ENCODE measurements at places on chromosomes 4 and X.

GRCh38 chr4:103934178-103934789 is 214.5 kb upstream of the TACR3 start:
- H3K4me3 ChIP-seq = no peak overlapping the region
- no peak overlapping the region for H3K27ac ChIP-seq
- DNase-seq = peak; percentile 59

- H3K4me1 ChIP-seq = peaks cover 15% of the 10 kb centered on the region
- no peaks in the 10 kb centered on the region for H3K27me3 ChIP-seq
- H3K27ac ChIP-seq = no peak overlapping the region
- no peak for DNase-seq
Observed at GRCh38 chr4:83862471-83862870, 326.6 kb downstream of the GPAT3 start.

GRCh38 chrX:22758807-22759481 is 240.8 kb upstream of the DDX53 start:
- no peak for DNase-seq
- H3K27me3 ChIP-seq = no peaks in the 10 kb centered on the region
- H3K36me3 ChIP-seq = no peaks in the 10 kb centered on the region
- no peaks in the 10 kb centered on the region for H3K4me1 ChIP-seq

GRCh38 chr4:14452764-14453163 is 549.5 kb upstream of the CPEB2 start:
- no peaks in the 10 kb centered on the region for H3K4me1 ChIP-seq
- no peak overlapping the region for H3K27ac ChIP-seq
- H3K27me3 ChIP-seq = no peaks in the 10 kb centered on the region
- no peaks in the 10 kb centered on the region for H3K36me3 ChIP-seq

DNA sequence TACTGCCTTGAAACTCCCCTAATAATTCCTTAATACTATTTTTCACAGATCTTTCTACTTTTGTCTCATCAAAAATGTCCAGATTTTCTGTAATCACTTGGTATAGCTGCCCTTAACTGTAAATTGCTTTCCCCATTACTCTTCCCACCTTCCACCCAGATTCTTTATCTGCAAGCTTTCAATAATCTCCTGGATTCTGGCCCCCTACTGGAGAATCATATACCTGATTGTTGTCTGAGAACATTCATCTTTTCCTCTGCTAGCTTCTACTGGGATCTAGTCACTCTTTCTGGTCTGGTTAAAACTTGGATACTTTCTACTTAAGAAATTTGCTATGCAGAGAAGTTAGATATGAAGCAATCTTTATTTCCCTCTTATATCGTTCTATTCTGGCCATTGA is 552.6 kb downstream of the PCDH19 start:
- no peak for DNase-seq
- H3K4me1 ChIP-seq = no peaks in the 10 kb centered on the region
- no peaks in the 10 kb centered on the region for H3K27me3 ChIP-seq
- H3K36me3 ChIP-seq = no peaks in the 10 kb centered on the region
- no peak overlapping the region for H3K27ac ChIP-seq
- no peak overlapping the region for H3K4me3 ChIP-seq

DNA sequence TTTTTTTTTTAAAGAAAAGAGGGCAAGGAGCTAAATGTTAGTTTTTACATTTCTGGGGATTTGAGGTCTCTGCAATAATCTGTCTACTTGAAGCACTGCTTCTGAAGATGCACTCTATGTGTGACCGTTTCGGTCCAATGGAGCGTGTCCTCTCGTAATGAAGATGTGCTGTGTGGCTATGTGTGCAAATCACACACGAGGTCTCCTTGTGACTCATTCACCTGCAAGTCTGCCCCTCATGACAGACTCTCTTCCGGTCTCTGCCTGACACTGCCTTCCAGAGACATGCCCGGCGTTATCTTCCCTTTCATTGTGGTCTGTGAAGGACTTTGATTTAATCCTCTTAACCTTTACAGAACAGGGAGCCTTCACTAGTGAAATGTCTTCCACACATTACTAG is 84.3 kb downstream of the TRAM1L1 start:
- DNase-seq = no peak
- H3K27me3 ChIP-seq = no peaks in the 10 kb centered on the region
- H3K4me3 ChIP-seq = no peak overlapping the region
- no peaks in the 10 kb centered on the region for H3K36me3 ChIP-seq
- no peak overlapping the region for H3K27ac ChIP-seq

GRCh38 chr4:10011885-10012284 is 9.4 kb downstream of the SLC2A9 start:
- no peak overlapping the region for H3K27ac ChIP-seq
- no peak overlapping the region for H3K4me3 ChIP-seq
- no peaks in the 10 kb centered on the region for H3K36me3 ChIP-seq

DNA sequence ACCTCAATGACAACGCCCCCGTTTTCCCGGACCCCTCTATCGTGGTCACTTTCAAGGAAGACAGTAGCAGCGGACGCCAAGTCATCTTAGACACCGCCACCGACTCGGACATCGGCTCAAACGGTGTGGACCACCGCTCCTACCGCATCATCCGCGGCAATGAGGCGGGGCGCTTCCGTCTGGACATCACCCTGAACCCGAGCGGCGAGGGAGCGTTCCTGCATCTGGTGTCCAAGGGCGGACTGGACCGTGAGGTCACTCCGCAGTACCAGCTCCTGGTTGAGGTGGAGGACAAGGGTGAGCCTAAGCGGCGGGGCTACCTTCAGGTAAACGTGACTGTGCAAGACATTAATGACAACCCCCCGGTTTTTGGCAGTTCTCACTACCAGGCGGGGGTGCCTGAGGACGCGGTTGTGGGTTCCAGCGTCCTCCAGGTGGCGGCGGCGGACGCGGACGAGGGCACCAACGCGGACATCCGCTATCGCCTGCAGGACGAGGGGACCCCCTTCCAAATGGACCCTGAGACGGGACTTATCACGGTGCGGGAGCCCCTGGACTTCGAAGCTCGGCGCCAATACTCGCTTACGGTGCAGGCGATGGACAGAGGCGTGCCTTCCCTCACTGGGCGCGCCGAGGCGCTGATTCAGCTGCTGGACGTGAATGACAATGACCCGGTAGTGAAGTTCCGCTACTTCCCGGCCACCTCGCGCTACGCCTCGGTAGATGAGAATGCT is 2.2 kb downstream of the FAT4 start:
- peak overlapping the region; percentile 92 for H3K4me3 ChIP-seq
- no peaks in the 10 kb centered on the region for H3K27me3 ChIP-seq
- peaks cover 42% of the 10 kb centered on the region for H3K4me1 ChIP-seq
- no peak overlapping the region for H3K27ac ChIP-seq

GRCh38 chr4:92112805-92113204 is 191.0 kb upstream of the GRID2 start:
- no peak for DNase-seq
- no peaks in the 10 kb centered on the region for H3K36me3 ChIP-seq
- H3K4me1 ChIP-seq = no peaks in the 10 kb centered on the region
- no peak overlapping the region for H3K4me3 ChIP-seq

DNA sequence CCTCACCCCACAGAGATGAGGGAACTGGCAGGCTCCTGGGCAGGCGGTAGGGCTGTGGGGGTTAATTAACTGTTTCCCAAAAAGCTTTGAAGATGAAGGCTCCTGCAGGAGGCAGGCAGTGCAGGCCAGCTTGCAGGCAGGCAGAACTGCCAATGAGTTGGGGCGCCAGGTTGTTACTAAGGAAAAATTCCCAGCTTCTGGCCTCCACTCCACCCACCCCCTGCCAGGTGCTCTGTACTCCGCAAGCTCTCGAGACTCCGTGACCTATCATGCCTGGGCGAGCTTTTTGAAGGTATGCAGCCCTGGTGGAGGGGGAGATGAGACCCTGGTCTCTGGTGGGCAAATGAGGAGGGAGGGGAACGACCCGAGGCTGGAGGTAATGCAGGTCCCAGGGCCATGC is 41.8 kb downstream of the PJA1 start:
- H3K36me3 ChIP-seq = no peaks in the 10 kb centered on the region
- H3K4me3 ChIP-seq = no peak overlapping the region
- DNase-seq = no peak
- no peaks in the 10 kb centered on the region for H3K27me3 ChIP-seq

DNA sequence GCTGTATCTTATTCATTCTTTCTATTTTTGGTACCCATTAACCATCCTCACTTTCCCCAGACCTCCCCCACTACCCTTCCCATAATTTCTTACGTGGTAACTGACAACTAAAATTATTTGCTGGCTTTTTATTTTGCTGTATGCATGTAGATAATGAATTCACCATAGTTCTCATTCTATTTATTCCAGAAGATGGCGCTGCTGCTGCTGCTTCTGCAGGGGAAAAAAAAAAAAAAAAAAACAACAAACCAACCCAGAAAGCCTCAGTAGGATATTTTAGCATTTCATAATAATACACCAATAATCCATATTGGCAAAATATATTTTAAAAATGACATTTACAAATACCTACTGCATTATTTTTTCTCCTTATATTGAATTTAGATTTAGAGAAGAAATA is 416.6 kb upstream of the MAGEB18 start:
- H3K4me1 ChIP-seq = no peaks in the 10 kb centered on the region
- no peak overlapping the region for H3K4me3 ChIP-seq
- H3K27me3 ChIP-seq = no peaks in the 10 kb centered on the region
- H3K36me3 ChIP-seq = no peaks in the 10 kb centered on the region
- H3K27ac ChIP-seq = no peak overlapping the region

DNA sequence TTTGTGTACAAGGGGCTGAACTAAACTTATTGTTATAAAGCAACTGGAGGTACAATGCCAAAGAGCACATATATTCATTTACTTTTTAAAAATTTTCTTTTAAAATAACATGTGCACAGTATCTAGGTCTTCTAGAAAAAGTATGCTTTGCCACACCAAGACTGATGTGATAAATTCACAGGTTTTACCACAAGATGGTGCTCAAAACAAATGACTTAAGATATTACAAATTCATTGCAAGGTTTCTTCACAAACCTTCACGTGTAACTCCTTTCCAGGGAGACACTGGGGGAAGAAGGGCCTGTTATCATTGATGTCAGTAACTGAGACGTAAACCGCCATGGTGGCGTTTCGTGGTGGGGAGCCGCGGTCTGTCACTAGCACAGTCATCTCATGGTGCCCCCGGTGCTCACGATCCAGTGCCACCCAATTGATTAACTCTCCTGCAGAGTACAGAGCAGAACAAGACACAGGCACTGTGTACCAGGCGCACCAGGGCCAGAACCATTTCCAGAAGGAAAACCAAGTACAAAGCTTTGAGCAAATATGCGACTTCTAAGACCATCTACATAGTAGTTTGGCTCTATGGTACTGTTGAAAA is 162.2 kb downstream of the DCHS2 start:
- peak overlapping the region; percentile 22 for H3K27ac ChIP-seq
- H3K27me3 ChIP-seq = peaks cover 11% of the 10 kb centered on the region
- peaks cover 11% of the 10 kb centered on the region for H3K4me1 ChIP-seq
- H3K36me3 ChIP-seq = no peaks in the 10 kb centered on the region
- H3K4me3 ChIP-seq = no peak overlapping the region

GRCh38 chrX:114985967-114986592 is 31.3 kb downstream of the IL13RA2 start:
- no peaks in the 10 kb centered on the region for H3K4me1 ChIP-seq
- no peak for DNase-seq
- no peak overlapping the region for H3K4me3 ChIP-seq

DNA sequence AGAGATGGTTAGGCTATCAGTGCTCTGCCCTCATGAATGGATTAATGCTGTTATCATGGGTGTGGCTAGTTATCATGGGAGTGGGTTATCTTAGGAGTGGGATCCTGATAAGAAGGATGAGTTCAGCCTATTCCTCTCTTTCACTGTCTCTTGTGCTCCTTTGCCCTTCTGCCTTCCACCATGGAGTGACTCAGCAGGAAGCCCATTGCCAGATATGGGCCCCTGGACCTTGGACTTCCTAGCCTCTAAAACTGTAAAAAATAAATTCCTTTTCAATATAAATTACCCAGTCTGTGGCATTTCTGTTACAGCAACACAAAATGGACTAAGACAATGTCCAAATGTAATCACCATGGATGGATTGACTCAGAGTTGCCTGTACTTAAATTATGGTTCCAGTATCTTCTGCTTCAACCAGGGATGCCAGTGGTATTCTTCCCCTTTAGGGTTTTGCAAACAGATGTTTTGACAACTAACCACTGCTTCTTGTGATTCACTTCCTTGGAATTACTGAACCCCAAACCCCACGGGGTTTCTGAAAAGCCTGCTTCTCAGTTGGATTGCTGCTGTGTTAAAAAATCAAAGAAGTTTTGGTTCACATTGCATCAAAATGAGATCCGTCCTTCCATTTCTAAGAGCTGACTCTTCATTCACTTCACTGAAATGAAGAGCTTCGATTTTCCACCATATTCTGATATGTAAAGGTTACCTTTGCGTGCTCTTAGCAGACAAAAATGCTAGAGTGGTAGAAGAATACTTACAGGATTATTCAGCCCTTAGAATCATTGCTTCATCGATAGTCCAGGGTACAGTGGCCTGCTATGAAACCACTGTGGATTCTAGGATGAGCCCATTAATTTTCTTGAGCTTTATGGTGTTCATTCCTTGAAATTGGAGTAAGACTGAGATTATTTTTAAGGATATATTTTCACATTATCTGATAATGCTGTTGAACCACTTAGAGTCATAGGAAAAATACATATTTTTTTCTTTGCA is 107.7 kb downstream of the FRMPD4 start:
- no peak overlapping the region for H3K27ac ChIP-seq
- no peaks in the 10 kb centered on the region for H3K27me3 ChIP-seq
- peak; percentile 0 for DNase-seq
- H3K4me3 ChIP-seq = no peak overlapping the region
- no peaks in the 10 kb centered on the region for H3K4me1 ChIP-seq

- no peaks in the 10 kb centered on the region for H3K4me1 ChIP-seq
- H3K36me3 ChIP-seq = no peaks in the 10 kb centered on the region
- no peak overlapping the region for H3K27ac ChIP-seq
- H3K4me3 ChIP-seq = no peak overlapping the region
Observed at GRCh38 chrX:6052111-6052745, 176.4 kb downstream of the NLGN4X start.

GRCh38 chr4:64814616-64815015 is 405.4 kb upstream of the TECRL start:
- no peak overlapping the region for H3K27ac ChIP-seq
- no peaks in the 10 kb centered on the region for H3K4me1 ChIP-seq
- DNase-seq = no peak
- no peak overlapping the region for H3K4me3 ChIP-seq

DNA sequence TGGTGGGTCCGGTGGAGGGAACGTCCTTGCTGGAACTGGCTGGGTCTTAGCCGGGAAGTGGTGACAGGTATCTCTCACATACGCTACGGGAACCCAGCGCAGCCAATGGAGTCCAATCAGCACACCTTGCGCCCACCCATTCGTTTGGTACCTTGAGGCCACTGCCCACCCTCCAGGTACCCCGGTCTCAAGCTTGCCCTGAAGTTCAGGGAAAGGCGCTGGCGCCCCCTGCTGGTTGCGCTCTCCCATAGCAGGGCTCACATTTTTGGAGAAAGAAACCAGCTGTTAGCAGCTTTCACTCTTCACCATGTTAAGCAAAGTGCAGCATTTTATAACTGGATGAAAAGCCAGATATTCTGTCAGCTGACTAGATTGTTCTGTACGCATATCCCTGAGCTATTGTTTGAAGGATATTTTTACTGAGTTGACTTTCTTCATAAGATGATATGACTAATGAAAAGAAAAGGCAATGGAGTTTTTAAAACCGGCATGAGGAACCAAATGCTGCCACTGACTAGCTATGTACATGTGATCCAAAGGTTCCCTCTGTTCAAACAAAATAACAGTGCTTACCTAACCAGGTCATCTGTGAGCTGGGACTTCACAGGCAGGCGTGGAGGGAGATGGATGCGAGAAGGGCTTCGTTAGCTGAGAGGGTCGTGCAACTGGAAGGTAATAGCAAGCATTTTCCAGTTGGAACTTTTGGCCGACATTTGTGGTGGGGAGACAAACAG is 43.7 kb downstream of the OTOP1 start:
- H3K4me1 ChIP-seq = no peaks in the 10 kb centered on the region
- H3K36me3 ChIP-seq = no peaks in the 10 kb centered on the region
- no peak overlapping the region for H3K27ac ChIP-seq
- H3K27me3 ChIP-seq = peaks cover 18% of the 10 kb centered on the region
- H3K4me3 ChIP-seq = no peak overlapping the region

GRCh38 chr4:74189331-74190043 is 31.6 kb downstream of the MTHFD2L start:
- H3K27me3 ChIP-seq = no peaks in the 10 kb centered on the region
- no peaks in the 10 kb centered on the region for H3K4me1 ChIP-seq
